Activated naive CD8-positive, alpha-beta T cell treated with anti-CD3 and anti-CD28 coated beads, Interleukin-2, amount 10 ng/mL, durations not matched to agents 7 days and 5 days (primary cell): ENCODE measurements at places on chromosomes 2 and 18. TPM values are rescaled to one million over a fixed set of nuclear protein-coding genes. Genes with fewer than 3 reads are reported as not detected.

The LRRTM1 gene
- not detected for total RNA-seq

The DYNAP gene
- not detected for total RNA-seq

The UBXN2A gene
- 11.2 TPM for total RNA-seq

The HOXD1 gene
- not detected for total RNA-seq

The NFE2L2 gene
- 78.8 TPM for total RNA-seq

The CPLX4 gene
- total RNA-seq: not detected

The CRYGD gene
- total RNA-seq: not detected

The ZNF804A gene
- total RNA-seq: not detected

The APCDD1 gene
- total RNA-seq: not detected

The GAD1 gene
- 1.9 TPM for total RNA-seq

The RAPH1 gene
- 0.58 TPM for total RNA-seq

The TSPYL6 gene
- total RNA-seq: not detected

DNA sequence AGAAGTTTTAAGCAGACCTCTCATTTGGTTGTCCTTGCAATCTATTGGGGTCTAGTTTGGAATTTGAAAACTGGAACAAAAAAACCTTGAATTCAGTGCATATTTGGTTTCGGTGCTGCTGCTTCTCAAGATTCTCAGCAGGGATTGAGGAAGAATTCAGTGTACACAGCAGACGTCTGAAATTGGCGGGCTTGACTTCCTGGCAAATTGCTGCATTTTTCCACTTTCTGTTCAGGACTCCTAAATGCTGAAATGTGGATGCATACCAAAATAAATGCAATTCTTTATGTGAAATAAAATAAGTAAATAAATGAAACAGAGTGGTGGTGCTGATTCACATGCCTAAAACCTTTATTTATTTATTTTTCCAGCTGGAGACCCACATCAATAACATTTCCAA, 332.4 kb upstream of the KYNU start:
- no peaks in the 10 kb centered on the region for H3K36me3 ChIP-seq
- H3K27me3 ChIP-seq: no peaks in the 10 kb centered on the region
- H3K4me1 ChIP-seq: no peaks in the 10 kb centered on the region
- no peak overlapping the region for H3K27ac ChIP-seq
- no peak for DNase-seq

DNA sequence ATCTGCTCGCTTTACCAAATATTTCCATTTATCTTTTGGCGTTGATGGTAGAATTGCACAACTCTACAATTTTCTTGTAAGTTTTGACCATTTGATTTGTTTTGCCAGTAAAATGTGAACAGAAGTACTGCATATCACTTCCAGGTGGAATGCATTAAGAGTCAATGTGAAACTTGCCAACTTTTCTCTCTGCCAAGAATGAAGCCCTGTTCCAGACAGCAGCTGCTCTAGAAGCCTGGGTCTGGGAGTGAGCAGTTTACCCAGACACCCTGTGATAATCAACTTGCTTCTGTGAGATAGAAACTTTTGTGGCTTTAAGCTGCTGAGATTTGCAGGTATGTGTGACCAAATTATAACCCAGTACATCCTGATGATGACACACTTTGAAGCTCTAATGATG, 115.9 kb upstream of the SYT4 start:
- no peak for DNase-seq
- no peaks in the 10 kb centered on the region for H3K27me3 ChIP-seq
- no peaks in the 10 kb centered on the region for H3K36me3 ChIP-seq
- H3K4me3 ChIP-seq: no peak overlapping the region
- no peaks in the 10 kb centered on the region for H3K4me1 ChIP-seq

GRCh38 chr2:10124538-10125045, 2.1 kb downstream of the RRM2 start:
- peak overlapping the region; percentile 93 for H3K4me3 ChIP-seq
- DNase-seq: no peak
- peaks cover 59% of the 10 kb centered on the region for H3K36me3 ChIP-seq
- H3K4me1 ChIP-seq: peaks cover 50% of the 10 kb centered on the region
- H3K27ac ChIP-seq: peak overlapping the region; percentile 88
- H3K27me3 ChIP-seq: no peaks in the 10 kb centered on the region

DNA sequence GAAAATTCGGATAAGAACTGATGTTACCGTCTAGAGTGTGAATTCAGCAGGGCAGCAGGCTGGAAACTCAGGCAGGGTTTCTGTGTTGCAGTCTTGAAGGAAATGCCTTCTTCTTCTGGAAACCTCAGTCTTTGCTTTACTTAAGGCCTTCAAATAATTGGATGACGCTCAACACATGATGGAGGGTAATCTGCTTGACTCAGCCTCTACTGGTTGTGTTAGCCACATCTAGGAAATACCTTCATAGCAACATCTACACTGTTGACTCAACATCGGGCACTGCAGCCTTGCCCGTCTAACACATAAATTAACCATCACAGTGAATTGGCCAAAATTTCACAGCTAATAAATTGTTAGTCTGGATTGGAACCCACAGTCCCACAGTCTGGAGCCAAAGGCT, 37.2 kb downstream of the YPEL5 start:
- H3K4me3 ChIP-seq: no peak overlapping the region
- H3K27me3 ChIP-seq: peaks cover 2% of the 10 kb centered on the region
- no peak for DNase-seq
- no peak overlapping the region for H3K27ac ChIP-seq
- no peaks in the 10 kb centered on the region for H3K36me3 ChIP-seq

DNA sequence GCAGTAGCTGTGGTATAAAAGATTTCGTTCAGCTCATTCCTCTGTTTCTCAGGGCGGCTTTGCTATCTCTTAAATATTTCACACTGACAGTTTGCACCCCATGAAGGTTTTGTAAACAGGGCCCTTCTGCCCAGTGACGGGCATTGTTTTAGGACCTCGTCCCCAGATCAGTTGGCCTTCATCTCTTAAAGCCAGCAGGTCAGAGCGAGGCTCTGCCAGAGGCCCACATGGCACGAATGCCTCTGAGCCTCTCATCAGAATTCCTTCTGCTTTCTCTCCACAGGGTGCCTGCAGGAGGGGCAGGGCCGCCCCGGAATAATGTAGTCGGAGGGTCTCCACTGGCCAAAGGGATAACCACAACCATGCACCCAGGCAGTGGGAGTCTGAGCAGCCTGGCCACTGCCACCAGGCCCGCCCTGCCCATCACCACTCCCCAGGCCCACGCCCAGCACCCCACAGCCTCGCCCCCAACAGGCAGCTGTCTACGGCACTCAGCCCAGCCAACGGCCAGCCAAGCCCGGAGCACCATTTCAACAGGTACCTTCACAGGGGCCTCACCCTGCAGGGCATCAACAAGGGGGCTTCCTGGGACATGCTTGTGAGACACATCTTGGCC, 177.0 kb downstream of the SEPTIN10 start:
- DNase-seq: no peak
- no peaks in the 10 kb centered on the region for H3K27me3 ChIP-seq
- no peak overlapping the region for H3K4me3 ChIP-seq
- H3K27ac ChIP-seq: no peak overlapping the region
- H3K4me1 ChIP-seq: peaks cover 1% of the 10 kb centered on the region
- no peaks in the 10 kb centered on the region for H3K36me3 ChIP-seq

GRCh38 chr2:218253232-218253625, 7.6 kb upstream of the GPBAR1 start:
- no peak for DNase-seq
- H3K36me3 ChIP-seq: peaks cover 42% of the 10 kb centered on the region
- H3K4me1 ChIP-seq: peaks cover 10% of the 10 kb centered on the region
- no peaks in the 10 kb centered on the region for H3K27me3 ChIP-seq
- peak overlapping the region; percentile 48 for H3K27ac ChIP-seq

GRCh38 chr2:235709969-235710879, 216.4 kb downstream of the AGAP1 start:
- H3K27me3 ChIP-seq: no peaks in the 10 kb centered on the region
- no peaks in the 10 kb centered on the region for H3K36me3 ChIP-seq
- H3K4me1 ChIP-seq: no peaks in the 10 kb centered on the region
- H3K4me3 ChIP-seq: no peak overlapping the region

- H3K4me3 ChIP-seq: no peak within 1 kb of the TSS
- peaks cover 50% of the 10 kb centered on the region for H3K27me3 ChIP-seq
- no peaks in the 10 kb centered on the region for H3K4me1 ChIP-seq
- DNase-seq: no peak
These were observed at the start of gene PTPRN for GRCh38 chr2:219309278-219309677. Gene PTPRN (minus strand): TSS chr2:219309401. CDS start chr2:219309332, 69 bp downstream.

DNA sequence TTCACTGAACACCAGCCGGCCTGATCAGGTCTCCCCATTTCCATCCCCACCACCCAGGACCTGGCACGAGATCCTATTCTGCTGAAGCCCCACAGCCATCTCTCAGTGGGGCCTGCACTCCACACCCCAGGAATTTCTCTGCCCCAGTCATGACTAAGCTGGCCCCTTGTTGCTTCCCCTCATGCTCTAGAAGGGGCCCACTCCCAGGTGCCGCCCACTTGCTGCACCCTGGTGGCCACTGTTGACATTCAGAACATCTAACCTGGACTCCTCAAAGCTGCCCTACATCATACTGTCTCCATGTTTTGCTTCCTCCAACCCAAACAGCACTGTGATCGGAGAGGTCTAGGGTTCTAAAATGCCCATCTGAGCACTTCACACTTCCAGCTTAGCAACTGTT, 90.7 kb upstream of the KLHL29 start:
- H3K27me3 ChIP-seq: peaks cover 10% of the 10 kb centered on the region
- H3K4me3 ChIP-seq: no peak overlapping the region
- no peak for DNase-seq
- no peak overlapping the region for H3K27ac ChIP-seq
- H3K36me3 ChIP-seq: no peaks in the 10 kb centered on the region

- H3K4me3 ChIP-seq: no peak overlapping the region
- H3K36me3 ChIP-seq: no peaks in the 10 kb centered on the region
- DNase-seq: no peak
These were observed 175.5 kb downstream of the SETBP1 start for GRCh38 chr18:44856157-44856556.

GRCh38 chr2:224894356-224894755, 147.9 kb downstream of the DOCK10 start:
- peak overlapping the region; percentile 87 for H3K27ac ChIP-seq
- DNase-seq: no peak
- peaks cover 64% of the 10 kb centered on the region for H3K36me3 ChIP-seq
- peak overlapping the region; percentile 69 for H3K4me3 ChIP-seq
- H3K4me1 ChIP-seq: peaks cover 55% of the 10 kb centered on the region
- no peaks in the 10 kb centered on the region for H3K27me3 ChIP-seq

- H3K4me1 ChIP-seq: no peaks in the 10 kb centered on the region
- no peak overlapping the region for H3K4me3 ChIP-seq
- H3K36me3 ChIP-seq: no peaks in the 10 kb centered on the region
- DNase-seq: no peak
- no peak overlapping the region for H3K27ac ChIP-seq
These were observed 434.1 kb upstream of the CHST9 start for GRCh38 chr18:27619090-27619772.

- no peaks in the 10 kb centered on the region for H3K27me3 ChIP-seq
- no peak overlapping the region for H3K27ac ChIP-seq
- no peak overlapping the region for H3K4me3 ChIP-seq
- no peak for DNase-seq
These were observed 29.5 kb downstream of the METTL8 start for GRCh38 chr2:171404261-171404660.

GRCh38 chr2:210428393-210429179, 48.0 kb downstream of the LANCL1 start:
- H3K4me3 ChIP-seq: no peak overlapping the region
- no peak for DNase-seq
- peaks cover 54% of the 10 kb centered on the region for H3K36me3 ChIP-seq
- no peak overlapping the region for H3K27ac ChIP-seq

- peaks cover 1% of the 10 kb centered on the region for H3K4me1 ChIP-seq
- H3K27me3 ChIP-seq: no peaks in the 10 kb centered on the region
- no peak for DNase-seq
- peaks cover 3% of the 10 kb centered on the region for H3K36me3 ChIP-seq
- no peak overlapping the region for H3K27ac ChIP-seq
These were observed 26.0 kb upstream of the LYPD6B start for GRCh38 chr2:149012545-149012944.

DNA sequence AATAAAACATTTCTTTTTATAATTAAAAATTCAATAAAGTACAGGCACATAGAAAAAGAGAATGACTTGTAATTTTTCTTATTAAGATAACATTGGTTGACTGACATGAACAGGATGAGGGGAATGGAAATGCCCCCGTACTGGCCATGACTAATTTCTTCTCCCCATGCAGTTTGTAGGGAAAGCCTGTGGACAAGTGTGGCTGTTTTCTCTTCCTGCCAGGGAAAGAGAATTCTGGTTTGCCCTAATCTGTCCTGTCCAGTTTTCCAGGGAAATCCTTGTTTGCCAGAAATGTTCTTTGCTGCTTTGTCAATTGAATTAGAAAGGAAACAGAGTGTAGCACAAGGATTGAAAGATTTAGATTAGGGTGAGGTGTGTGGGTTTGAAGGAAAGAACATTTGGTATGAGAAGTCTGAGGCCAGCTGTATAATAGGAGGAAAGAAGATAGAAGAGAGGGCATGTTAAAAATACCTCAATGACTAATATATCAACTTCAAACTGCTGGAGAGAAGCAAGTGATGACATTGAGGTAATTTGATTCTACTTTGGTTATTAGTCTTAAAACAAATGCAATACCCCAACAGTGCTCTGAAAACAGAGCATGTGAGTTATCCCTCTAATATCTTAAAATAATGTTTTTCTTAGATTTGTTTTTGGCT, 593.9 kb upstream of the ZNF804A start:
- H3K36me3 ChIP-seq: no peaks in the 10 kb centered on the region
- no peak for DNase-seq
- no peaks in the 10 kb centered on the region for H3K4me1 ChIP-seq

GRCh38 chr2:120432293-120432975, 86.5 kb downstream of the INHBB start:
- peaks cover 10% of the 10 kb centered on the region for H3K27me3 ChIP-seq
- no peak for DNase-seq
- H3K4me3 ChIP-seq: no peak overlapping the region
- H3K27ac ChIP-seq: no peak overlapping the region

DNA sequence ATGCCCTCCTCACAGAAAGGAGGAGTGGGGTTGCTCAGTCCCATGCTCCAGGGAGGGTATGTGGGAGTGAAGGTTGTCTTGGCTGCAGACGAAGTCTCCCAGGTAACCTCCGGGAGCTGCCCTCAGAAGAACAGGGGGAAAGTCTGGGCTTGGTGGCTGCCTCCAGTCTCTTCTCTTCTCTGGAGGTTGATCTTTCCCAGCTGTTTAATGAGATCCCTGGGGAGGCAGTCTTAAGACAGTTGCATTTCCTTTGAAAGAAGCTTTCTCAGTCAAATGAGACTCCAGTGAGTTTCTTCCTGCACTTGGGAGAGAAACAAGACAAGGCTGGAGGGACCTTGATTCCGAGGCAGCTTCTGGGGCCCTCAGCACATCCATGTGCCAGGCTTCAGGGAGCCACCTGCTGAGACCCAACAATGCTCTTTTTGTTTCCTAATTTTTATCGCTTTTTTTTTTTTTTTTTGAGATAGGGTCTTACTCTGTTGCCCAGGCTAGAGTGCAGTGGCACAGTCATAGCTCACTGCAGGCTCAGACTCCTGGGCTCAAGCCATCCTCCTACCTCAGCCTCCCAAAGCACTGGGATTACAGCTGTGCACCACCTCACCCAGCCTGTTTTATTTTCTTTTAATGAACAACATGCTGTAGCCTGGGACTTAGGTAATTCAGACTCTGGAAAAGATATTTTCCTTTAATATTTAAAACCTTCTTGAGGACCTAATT, 71.7 kb upstream of the TPO start:
- H3K4me1 ChIP-seq: no peaks in the 10 kb centered on the region
- no peak for DNase-seq
- H3K4me3 ChIP-seq: no peak overlapping the region

- peaks cover 25% of the 10 kb centered on the region for H3K36me3 ChIP-seq
- peaks cover 42% of the 10 kb centered on the region for H3K4me1 ChIP-seq
- no peaks in the 10 kb centered on the region for H3K27me3 ChIP-seq
These were observed 10.0 kb downstream of the KLF7 start for GRCh38 chr2:207155516-207156444.
